ENCODE measurements at places on chromosomes 7 and 10.

DNA sequence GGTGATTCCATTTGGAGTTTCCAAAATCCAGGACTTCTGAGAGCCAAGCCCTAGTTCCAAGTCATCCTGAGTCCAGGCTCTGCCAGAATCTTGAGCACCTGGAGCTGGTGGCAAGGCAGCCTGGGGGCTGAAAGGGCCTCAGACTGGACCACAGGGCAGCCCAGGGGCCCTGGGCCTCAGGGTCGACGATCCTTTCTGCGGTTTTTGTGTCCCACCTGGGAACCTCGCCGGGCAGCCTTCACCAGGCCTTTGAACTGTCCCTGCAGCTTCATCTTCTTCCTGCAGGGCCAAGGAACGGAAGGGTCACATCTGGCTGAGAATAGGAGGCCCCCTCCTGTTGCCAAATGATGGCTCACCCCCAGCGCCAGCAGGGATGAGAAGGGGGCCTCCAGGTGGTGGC, 22.4 kb upstream of the FRAT2 start:
- DNase-seq: no peak
- no peaks in the 10 kb centered on the region for H3K27me3 ChIP-seq
- H3K36me3 ChIP-seq: peaks cover 7% of the 10 kb centered on the region
- no peaks in the 10 kb centered on the region for H3K4me1 ChIP-seq

DNA sequence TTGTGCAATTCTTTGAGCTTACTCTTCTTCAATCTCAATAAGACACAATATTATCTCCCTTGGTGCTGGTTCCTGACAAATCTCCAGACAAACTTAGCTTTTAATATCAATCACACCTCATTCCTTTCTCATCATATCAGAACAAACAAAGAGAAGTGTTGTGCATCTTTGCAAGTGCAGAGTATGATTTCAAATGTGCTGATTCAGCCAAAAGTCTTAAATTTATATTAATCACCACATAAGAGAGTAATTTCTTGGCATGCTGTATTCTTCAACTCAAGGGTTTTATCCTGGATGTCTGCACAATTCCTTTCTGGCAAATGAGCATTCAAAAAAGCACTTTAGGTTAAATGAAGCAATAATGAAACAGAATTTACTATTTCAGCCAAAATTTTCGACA, 877.8 kb downstream of the ANKRD7 start:
- DNase-seq: no peak
- H3K27ac ChIP-seq: no peak overlapping the region
- H3K4me3 ChIP-seq: no peak overlapping the region

GRCh38 chr10:89086801-89087521, 96.4 kb downstream of the FAS start:
- no peak for DNase-seq
- no peaks in the 10 kb centered on the region for H3K36me3 ChIP-seq
- peaks cover 2% of the 10 kb centered on the region for H3K27me3 ChIP-seq
- no peak overlapping the region for H3K27ac ChIP-seq
- peaks cover 24% of the 10 kb centered on the region for H3K4me1 ChIP-seq

DNA sequence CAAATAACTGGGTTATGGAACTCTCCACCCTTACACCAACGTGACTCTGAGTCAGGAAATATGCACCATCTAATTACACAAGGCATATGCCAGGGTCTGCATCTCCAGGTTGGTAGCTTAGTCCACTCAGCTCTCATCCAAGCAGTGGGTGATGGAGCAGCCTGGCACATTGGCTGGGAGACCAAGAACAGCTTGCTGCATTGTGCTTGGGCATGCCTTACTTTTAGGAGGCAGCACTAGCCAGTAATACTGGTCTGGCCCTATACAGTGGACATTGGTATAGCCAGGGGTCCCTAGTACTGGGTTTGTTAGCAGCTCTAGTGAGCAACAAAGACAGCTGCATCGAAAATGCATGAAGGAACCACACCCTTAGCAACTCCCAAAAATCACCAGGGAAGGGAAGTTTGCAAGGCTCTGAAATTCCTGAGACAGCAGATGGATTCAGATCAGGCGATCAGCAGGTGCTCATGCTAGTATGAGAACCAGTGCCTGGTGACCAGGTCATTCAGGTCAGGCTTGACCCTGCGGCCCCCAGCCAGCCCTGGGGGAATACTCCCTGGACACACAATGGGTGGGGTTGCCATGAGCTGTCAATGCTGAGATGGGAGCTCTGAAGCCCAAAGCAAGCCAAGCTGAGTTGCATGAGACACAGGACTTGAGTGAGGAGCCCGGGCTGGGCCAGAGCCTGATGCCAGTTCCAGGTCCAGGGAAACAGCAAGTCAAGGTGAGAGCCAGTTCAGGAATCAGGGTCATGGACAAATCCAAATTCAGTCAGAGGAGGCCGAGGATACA, 217.9 kb upstream of the ZMIZ1 start:
- no peaks in the 10 kb centered on the region for H3K36me3 ChIP-seq
- H3K27me3 ChIP-seq: no peaks in the 10 kb centered on the region
- H3K4me1 ChIP-seq: no peaks in the 10 kb centered on the region
- H3K4me3 ChIP-seq: no peak overlapping the region
- no peak overlapping the region for H3K27ac ChIP-seq

DNA sequence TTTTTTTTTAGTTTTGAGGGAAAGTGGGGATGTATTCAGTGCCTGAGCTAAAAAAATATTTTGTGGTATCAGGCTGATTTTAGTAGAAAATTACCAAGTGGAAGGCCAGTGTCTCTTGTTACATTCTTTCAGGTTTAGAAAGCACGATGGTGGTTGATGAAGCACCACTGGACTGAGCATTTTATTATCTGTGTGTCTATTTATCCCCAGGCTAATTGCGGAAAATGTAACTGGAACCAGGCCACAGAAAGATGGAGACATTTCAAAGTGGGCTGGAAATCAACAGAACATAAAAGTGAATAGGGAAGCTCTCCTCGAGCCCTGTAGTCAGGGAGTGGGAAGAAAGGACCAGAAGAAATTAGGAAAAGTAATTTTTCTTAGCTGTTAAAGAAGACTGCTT, 261.0 kb downstream of the STK31 start:
- H3K27me3 ChIP-seq: peaks cover 4% of the 10 kb centered on the region
- H3K4me3 ChIP-seq: no peak overlapping the region
- no peak overlapping the region for H3K27ac ChIP-seq
- peaks cover 4% of the 10 kb centered on the region for H3K4me1 ChIP-seq
- DNase-seq: no peak

DNA sequence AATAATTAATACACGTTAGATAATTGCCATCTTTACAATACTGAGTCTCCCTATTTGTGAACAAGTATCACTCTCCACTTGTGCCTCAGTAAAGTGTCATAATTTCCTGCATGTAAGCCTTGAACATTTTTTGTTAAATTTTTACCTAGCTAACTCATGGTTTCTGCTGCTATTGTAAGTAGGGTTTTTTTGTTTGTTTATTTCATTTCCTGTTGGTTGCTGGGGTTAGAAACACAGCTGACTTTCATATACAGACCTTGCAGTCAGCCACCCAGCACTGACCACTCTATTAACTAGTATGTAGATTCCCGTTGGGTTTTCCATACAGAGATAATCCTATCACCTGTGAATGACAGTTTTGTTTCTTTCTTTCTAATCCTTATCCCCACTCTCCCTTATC, 133.3 kb downstream of the MPP7 start:
- DNase-seq: no peak
- H3K4me1 ChIP-seq: peaks cover 4% of the 10 kb centered on the region
- no peaks in the 10 kb centered on the region for H3K27me3 ChIP-seq
- H3K36me3 ChIP-seq: no peaks in the 10 kb centered on the region
- H3K4me3 ChIP-seq: no peak overlapping the region
- no peak overlapping the region for H3K27ac ChIP-seq

DNA sequence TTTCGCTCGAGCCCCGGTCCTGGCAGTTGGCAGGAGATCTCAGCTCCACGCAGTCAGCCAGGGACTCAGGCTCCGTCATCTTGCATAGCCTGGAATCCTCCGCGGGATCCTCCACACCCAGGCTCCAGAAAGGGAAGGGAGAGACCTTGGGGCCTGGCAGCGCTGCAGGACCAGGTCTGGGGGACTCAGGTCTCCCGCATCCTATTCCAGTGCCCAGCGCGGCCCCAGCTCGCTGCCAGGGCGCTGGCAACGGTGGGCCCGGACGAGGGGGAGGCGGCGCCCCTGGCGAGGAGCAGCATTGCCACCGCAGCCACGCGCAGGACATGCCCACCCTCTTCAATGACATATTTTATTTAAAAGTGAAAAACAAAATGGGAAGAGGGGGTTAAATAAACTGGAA, 83.4 kb downstream of the LANCL2 start:
- no peak for DNase-seq
- H3K36me3 ChIP-seq: peaks cover 20% of the 10 kb centered on the region
- peaks cover 13% of the 10 kb centered on the region for H3K4me1 ChIP-seq
- no peaks in the 10 kb centered on the region for H3K27me3 ChIP-seq

GRCh38 chr7:74020390-74020789, 7.6 kb upstream of the ELN start:
- no peak for DNase-seq
- no peaks in the 10 kb centered on the region for H3K4me1 ChIP-seq
- H3K27me3 ChIP-seq: peaks cover 10% of the 10 kb centered on the region
- H3K27ac ChIP-seq: no peak overlapping the region

- no peaks in the 10 kb centered on the region for H3K4me1 ChIP-seq
- no peak overlapping the region for H3K4me3 ChIP-seq
- H3K27me3 ChIP-seq: peaks cover 12% of the 10 kb centered on the region
- H3K27ac ChIP-seq: no peak overlapping the region
- no peaks in the 10 kb centered on the region for H3K36me3 ChIP-seq
- no peak for DNase-seq
These were observed 266.0 kb downstream of the AUTS2 start for GRCh38 chr7:69864274-69864673.

DNA sequence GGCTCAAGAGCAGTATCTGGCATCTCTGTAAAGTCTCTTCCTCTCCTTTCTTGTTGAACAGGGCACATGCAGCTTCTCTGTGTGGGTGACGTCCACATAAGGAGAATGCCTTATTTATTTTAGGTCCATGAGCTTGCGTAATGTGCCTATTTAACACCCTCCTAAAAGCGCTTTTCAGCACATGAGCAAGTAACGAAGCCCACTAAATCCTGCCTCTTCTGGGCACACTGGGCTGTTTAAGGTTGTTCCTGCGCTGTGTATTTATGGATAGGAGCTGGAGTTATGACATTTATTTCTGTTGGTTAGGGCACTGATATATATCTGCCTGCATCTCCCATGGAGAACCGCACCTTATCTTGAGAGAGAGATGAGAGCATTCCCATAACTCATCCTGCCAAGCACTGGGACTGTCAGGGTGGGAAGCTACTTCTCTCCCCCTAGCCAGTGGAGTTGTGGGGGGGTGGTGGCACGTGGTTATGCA, 76.1 kb downstream of the LRRC4 start:
- H3K27ac ChIP-seq: no peak overlapping the region
- no peaks in the 10 kb centered on the region for H3K27me3 ChIP-seq
- H3K36me3 ChIP-seq: peaks cover 13% of the 10 kb centered on the region
- H3K4me1 ChIP-seq: no peaks in the 10 kb centered on the region
- DNase-seq: no peak

DNA sequence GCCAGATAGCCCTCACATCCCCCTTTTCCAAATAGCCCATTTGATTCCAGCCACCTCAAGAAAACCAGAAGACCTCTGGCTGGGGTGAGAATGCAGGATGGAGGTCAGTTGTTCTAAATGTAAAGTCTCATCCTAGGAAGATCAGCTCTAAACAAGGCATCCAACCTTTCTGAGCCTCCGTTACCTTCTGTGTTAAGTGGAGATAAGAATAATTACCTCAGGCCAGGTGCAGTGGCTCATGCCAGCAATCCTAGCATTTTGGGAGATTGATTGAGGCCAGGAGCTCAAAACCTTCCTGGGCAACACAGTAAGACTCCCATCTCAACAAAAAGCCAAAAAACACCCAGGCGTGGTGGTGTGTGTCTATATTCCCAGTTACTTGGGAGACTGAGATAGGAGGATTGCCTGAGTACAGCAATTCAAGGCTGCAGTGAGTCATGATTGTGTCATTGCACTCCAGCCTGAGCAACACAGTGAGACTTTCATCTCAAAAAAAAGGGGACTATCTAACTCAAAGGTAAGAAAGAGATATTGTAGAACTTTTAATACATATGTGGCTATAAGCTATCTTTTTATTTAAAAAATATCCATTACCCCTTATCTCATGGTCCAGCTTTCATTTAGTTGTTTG, 43.5 kb downstream of the PRTFDC1 start:
- H3K36me3 ChIP-seq: no peaks in the 10 kb centered on the region
- H3K27me3 ChIP-seq: no peaks in the 10 kb centered on the region
- no peak overlapping the region for H3K4me3 ChIP-seq
- H3K4me1 ChIP-seq: peaks cover 7% of the 10 kb centered on the region
- no peak overlapping the region for H3K27ac ChIP-seq

- H3K36me3 ChIP-seq: no peaks in the 10 kb centered on the region
- no peaks in the 10 kb centered on the region for H3K27me3 ChIP-seq
- H3K27ac ChIP-seq: no peak overlapping the region
- DNase-seq: no peak
These were observed 495.8 kb downstream of the MDFIC start for GRCh38 chr7:115417662-115418061.

DNA sequence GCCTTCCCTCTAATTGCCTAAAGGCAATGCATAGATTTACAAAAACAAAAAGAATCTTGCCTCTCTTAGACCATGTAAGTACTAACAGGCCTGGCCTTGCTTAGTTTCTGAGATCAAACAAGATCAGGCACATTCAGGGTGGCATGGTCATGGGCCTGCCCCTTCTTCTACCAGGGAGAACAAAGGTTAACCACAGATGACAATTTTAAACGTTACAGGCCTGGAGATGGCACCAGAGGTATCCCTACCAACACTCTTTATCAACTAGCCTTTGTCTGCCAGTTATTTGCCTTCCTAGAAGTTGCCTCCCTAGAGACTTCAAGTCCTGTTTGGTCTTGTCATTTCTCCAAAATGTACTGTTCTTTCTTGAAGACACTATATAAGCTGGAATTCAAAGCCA, 252.6 kb downstream of the DOCK4 start:
- no peak overlapping the region for H3K27ac ChIP-seq
- no peak overlapping the region for H3K4me3 ChIP-seq
- no peak for DNase-seq
- no peaks in the 10 kb centered on the region for H3K4me1 ChIP-seq

GRCh38 chr10:130218181-130218641, 82.0 kb downstream of the GLRX3 start:
- no peaks in the 10 kb centered on the region for H3K4me1 ChIP-seq
- H3K36me3 ChIP-seq: no peaks in the 10 kb centered on the region
- no peaks in the 10 kb centered on the region for H3K27me3 ChIP-seq
- H3K4me3 ChIP-seq: no peak overlapping the region
- H3K27ac ChIP-seq: no peak overlapping the region
- no peak for DNase-seq

GRCh38 chr7:23469961-23470250, 385 bp downstream of the IGF2BP3 start:
- peaks cover 75% of the 10 kb centered on the region for H3K27me3 ChIP-seq
- DNase-seq: no peak
- peaks cover 5% of the 10 kb centered on the region for H3K36me3 ChIP-seq
- H3K4me1 ChIP-seq: peaks cover 47% of the 10 kb centered on the region
- H3K4me3 ChIP-seq: peak overlapping the region; percentile 76

GRCh38 chr7:32506266-32507054, 11.2 kb downstream of the AVL9 start:
- no peak for DNase-seq
- no peaks in the 10 kb centered on the region for H3K27me3 ChIP-seq
- H3K27ac ChIP-seq: no peak overlapping the region
- no peak overlapping the region for H3K4me3 ChIP-seq
- H3K4me1 ChIP-seq: peaks cover 29% of the 10 kb centered on the region

GRCh38 chr7:134200970-134201369, 73.8 kb downstream of the LRGUK start:
- no peaks in the 10 kb centered on the region for H3K36me3 ChIP-seq
- DNase-seq: no peak
- H3K4me3 ChIP-seq: no peak overlapping the region
- H3K27me3 ChIP-seq: no peaks in the 10 kb centered on the region

- H3K27ac ChIP-seq: no peak overlapping the region
- DNase-seq: no peak
- no peak overlapping the region for H3K4me3 ChIP-seq
These were observed 113.4 kb upstream of the SVIL start for GRCh38 chr10:29748109-29748650.
